ENCODE measurements at places on chromosomes 2 and 18.

DNA sequence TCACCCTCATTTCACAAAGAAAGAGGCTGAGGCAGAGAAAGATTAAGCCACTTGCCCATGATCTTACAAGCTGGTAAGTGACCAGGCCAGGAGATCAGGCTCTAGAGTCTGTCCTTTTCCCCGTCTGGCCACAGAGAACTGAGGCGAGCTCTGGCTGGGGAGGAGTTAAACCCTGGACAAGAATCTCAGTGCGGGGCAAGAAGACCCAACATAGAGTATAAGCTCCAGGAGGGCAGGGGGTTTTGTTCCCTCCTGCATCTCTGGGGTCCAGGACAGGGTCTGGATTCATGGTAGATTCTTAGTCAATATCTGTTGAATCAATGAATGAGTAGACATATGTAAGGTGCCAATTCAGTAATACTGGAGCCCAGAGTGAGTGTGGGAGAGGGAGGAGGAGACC lies 12.9 kb upstream of the INPP5D start:
- DNase-seq: no peak

DNA sequence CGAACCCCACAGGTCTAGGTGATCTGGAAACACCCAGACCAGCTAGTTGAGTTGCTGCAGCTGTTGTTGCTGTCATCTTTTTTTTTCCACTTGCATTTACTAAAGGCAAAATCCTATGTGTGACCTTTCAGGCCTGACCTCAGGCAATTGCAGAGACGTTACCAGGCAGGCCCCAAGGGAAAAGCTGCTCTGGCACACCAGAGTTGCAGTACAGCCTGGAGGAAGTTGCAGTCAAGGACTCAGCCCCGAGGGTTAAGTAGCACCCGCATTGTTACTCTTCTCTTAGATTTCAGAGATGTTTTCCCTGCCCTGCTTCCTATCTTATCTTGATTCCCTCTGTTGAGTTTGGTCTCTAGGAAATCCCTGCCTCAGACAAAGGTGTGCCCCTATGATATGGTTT lies 45.2 kb upstream of the SMAD2 start:
- no peak for DNase-seq

DNA sequence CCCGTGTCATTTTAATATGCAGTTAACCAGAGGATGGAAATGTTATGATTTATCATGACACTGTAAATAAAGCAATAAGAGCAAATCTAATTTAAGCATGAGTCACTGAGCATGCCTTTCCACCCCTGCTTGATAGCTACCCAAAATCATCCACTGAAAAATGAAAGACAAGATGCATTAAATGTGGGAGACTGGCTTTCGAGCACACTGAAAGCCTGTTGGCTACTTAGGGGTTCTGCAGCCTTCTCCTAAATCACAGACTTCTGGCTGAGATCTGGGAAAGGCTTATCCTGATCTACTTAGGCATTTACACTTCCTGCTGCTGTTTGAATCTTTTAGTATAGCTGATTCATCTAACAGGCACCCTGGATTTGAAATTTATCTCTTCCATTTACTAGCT lies 778.3 kb upstream of the CDH7 start:
- no peak for DNase-seq

DNA sequence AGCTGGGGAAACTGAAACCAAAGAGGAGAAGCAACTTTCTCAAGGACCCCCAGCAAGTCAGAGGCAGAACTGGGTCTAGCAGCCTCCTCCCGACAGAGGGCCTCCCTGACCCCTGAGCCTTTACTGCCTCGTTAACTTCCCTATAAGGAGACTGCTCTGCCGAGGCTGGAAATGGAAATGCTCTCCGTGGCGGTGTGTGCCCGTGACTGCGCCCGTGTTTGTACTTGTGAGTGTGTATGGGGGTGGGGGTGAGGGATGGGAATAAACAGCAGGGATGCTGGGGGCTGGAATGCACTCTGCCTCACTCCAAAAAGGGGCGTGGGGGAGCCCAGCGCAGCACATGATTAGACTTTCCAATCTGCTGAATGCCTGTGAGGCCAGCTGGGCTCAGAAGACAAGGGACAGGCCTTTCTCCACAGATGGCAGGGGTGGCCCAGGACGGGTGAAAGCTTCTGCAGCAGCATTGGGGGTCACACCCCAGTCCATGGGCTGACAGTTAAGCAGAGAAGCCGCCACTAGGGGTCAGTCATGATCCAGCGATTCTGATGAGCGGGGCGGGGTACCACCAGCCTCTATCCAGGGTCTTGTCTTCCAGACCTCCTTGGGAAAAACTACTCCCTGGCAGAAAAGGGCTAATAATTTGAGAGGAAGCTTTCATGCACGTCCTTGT lies 26.8 kb downstream of the MPHOSPH10 start:
- peak; percentile 25 for DNase-seq

DNA sequence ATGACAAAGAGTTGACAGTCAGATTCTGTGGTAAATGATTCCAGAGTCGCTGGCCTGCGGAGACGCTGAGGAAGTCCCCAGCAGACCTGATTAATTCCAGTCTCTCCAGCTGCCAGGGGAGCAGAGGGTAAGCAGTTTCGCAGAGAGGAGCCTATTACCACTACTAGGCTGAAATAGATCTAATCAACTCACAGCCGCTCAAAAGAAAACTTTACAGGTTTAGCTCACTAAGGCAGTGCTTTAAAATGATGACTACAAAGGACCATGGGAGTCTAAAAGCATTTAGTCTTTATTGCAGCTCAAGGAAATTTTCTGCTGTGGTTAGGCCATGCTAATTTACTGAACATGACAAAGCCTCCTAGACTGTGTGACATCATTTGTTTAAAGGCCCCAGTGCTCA lies 445.6 kb upstream of the POU3F3 start:
- DNase-seq: no peak

GRCh38 chr2:3603536-3604206 lies 8.8 kb downstream of the COLEC11 start:
- no peak for DNase-seq

- no peak for DNase-seq
Measured at GRCh38 chr2:120014226-120014980, 1.5 kb downstream of the EPB41L5 start.

GRCh38 chr2:232628466-232629128 lies 4.8 kb upstream of the EFHD1 start:
- no peak for DNase-seq

DNA sequence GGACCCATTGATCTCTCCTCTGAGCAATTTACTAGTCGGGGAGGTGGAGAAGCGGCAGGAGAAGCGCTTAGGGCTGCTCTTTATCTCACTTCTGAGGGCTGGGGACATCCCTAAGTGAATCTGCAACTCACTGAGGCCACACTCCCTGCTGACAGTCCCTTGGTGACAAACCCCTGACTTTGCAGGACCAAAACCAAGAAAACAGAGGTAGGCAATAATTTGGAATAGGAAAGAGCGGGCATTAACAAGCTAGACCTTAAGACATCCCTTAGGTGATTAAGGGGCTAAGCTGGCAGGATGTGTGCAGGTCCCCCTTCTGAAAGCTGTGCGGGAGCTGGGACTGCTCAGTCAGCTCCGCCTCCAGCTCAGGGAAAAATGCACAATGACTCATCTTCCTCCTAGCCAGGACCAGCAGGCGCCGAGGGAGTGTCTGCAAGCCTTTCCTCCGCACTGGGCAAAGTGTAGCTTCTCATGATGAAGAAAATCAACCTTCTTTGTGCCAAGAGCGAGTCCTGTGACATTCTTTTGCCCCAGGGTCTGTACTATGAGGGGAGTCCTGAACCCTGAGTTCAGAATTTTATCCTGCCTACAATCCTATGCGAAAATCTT lies 63.3 kb downstream of the BOD1L2 start:
- DNase-seq: no peak

- no peak for DNase-seq
Measured at GRCh38 chr2:17821080-17821479, 4.8 kb downstream of the MSGN1 start.

DNA sequence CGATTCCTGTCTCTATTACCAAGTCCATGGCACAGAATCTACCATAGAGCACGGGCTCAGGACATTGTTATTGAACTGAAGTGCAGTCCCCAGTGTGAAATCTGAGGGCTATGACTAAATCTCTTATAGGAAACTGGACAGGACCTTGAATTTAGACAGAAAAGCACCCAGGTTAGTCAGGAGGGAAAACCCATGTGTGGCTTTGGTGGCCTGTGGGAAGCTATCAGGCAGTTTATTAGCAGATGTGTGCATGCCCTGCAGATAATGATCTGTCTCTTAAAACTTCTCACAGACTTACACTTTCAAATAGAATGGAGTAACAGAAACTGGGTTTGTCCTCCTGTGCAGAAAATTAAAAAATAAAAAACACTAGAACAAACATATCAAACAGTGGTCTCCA lies 610.0 kb upstream of the RAB6C start:
- DNase-seq: no peak

GRCh38 chr18:55585065-55585919 lies 2.7 kb downstream of the TCF4 start:
- DNase-seq: no peak

DNA sequence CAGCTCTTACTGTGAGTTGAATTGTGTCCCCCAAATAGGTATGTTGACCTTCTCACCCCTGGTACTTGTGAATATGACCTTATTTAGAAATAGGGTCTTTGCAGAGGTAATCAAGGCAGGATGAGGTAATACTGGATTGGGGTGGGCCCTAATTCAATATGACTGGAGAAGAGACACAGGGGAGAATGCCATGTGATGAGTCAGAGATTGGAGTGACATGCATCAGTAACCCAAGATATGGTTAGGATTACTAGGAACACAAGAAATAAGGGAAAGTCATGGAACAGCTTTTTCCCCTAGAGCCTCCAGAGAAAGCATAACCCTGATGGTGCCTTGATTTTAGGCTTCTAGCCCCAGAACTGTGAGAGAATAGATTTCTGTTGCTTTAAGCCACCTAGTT lies 37.0 kb upstream of the ATP5MC3 start:
- no peak for DNase-seq

DNA sequence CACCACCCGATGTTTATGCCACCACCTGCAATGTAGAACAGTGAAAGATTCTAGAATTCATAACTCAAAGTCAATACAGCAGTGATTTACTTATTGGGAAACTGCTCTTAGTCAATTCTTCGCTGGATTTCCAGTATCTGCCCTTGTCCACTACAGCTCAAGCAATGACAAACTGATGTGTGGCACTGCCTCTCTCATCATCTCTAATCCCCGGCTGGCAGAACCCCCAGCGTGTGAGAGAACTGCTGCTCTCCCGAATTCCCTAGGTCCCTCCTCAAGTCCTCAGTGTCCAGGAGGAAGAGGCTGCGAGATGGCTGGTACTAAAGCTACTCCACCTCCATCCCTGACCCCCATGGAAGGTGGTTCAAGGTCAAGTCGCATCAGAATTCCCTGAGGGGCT lies 1.6 kb downstream of the TXNL4A start:
- DNase-seq: no peak

GRCh38 chr2:33670392-33670937 lies 71.4 kb upstream of the FAM98A start:
- no peak for DNase-seq

- DNase-seq: no peak
Measured at GRCh38 chr2:199490049-199490448, 32.3 kb upstream of the SATB2 start.
